ENCODE measurements at places on chromosomes 2 and 18.
A peak's percentile ranks its signal among the peaks of the same experiment; 100 is the strongest.

DNA sequence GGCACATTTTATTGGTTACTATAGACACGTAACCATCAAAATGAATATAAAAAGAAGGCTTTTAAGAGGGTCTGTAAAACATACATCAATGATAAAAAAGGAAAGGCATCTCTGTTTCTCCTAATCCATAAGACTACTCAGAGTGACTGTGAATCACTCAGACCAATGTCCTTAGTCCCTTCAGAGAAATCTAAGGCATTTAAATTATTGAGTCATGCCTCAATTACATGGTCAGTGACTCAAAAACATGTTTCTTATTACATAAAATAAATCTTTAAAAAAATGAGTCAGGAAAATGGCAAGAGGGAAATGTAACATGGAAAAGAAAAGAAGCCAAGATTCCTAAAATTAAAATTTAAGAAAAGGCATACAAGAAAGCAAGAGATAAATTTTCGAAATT is 146.6 kb downstream of the ERBB4 start:
- peak; percentile 28 for DNase-seq

DNA sequence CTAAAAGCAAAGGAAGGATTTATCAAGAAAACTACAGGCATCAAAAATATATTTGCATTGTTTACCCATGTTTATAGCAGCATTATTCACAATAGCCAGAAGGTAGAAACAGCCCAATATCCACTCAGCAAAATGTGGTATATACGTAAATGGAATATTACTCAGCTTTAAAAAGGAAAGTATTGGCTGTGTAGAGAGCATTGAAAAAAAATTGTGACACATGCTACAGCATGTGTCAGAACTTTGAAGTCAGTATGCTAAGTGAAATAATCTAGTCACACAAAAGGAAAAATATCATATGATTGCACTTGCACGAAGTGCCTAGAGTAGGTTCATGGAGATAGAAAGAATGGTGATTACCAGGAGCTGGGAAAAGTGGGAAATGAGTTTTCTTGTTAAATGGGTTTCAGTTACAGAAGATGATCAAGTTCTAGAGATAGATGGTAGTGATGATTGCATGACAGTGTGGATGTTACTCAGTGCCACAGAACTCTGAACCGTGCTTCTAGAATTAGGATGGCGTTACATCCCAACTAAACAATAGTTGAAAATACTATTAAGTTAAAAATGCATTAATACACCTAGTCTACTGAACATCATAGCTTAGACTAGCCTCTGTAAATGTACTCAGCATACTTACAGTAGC is 20.1 kb downstream of the ANKRD12 start:
- no peak for DNase-seq

GRCh38 chr2:96146153-96146880 is 1.1 kb upstream of the DUSP2 start:
- DNase-seq = no peak

DNA sequence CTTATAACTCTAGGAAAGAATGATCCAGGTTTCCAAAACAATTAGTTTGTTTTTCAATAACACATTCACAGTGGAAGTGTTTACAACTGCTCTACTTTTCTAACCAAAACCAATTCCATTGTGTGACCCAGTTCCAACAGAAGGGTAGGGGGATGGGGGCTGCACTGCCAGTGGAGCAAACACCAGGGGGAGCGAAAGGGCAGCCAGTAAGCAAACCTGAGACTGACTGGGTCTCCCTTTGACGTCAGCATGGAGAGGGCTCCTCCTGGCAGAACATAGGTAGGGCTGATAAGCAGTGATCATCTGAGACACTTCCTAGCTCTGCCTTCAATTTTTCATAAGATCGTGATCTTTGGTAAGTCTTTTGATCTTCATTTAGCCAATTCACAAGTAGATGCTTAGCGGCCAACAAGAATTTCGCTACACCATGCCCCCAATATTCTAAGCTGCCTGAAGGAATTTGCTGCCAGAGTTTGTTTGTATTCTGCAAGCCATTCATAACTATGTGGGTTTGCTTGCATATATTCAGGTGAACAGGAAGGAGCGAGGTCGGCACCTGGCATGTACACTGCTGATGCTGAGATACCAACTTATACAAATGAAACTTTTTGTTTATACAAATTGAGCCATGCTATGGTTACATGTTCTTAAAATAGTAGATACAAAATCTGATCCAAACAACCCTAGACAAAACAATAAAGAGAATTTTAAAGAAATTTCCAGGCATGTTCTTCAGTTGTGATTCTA is 45.9 kb downstream of the ST6GAL2 start:
- no peak for DNase-seq

GRCh38 chr2:201768918-201769317 is 11.8 kb downstream of the ALS2 start:
- DNase-seq = no peak

GRCh38 chr2:69716555-69717120 is 25.3 kb upstream of the ANXA4 start:
- DNase-seq = no peak

- DNase-seq = no peak
Observed at GRCh38 chr18:79283929-79284328, 111.8 kb upstream of the NFATC1 start.

GRCh38 chr2:9191041-9191481 is 15.6 kb upstream of the ASAP2 start:
- no peak for DNase-seq

GRCh38 chr2:162126527-162126926 is 25.5 kb downstream of the GCG start:
- DNase-seq = no peak

GRCh38 chr2:186518945-186519344 is 32.9 kb downstream of the ZC3H15 start:
- DNase-seq = peak; percentile 48

- no peak for DNase-seq
Observed at GRCh38 chr2:105134081-105134480, 96.2 kb downstream of the MRPS9 start.

DNA sequence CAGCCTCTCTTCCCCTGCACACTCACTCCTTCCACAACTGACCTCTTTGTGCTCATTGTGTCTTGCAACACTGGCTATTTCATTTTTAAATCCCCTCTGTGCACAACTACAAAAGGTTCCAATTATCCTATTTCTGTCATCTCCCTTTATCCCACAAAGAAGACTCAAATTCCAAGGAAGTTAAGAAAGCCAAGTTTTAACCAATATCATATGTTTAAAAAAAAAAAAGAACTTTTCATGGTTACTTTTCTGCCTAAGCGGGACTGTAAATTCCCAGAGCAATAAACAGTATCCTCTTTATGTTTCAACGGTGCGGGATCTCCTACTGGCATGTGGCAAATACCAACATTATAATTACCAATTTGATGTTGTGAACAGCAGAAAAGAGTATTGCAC is 83.8 kb downstream of the DOCK10 start:
- no peak for DNase-seq

DNA sequence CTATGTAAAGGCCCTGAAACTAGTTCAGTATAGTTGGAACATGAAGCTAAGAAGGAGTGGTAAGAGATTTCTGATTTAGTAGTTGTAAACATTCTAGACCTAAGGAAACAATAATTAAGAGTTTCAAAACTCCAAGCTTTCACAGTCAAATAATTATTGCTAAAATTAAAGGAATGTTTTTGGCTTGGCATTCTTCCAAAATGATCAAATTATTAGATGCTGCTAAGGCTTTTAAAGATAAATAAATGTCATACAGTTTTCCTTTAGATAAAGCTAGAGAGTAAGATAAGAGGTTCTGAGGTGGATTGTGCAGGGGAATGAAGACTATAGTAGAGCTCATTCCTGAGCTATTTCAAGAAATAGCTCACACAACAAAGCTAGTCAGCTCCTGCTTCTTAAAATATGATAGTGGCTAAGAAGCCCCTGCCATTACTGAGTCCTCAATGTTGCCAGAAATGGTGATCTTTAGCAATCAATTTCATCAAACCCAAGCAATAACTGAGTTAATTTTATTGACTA is 45.3 kb downstream of the ZC3H15 start:
- no peak for DNase-seq

DNA sequence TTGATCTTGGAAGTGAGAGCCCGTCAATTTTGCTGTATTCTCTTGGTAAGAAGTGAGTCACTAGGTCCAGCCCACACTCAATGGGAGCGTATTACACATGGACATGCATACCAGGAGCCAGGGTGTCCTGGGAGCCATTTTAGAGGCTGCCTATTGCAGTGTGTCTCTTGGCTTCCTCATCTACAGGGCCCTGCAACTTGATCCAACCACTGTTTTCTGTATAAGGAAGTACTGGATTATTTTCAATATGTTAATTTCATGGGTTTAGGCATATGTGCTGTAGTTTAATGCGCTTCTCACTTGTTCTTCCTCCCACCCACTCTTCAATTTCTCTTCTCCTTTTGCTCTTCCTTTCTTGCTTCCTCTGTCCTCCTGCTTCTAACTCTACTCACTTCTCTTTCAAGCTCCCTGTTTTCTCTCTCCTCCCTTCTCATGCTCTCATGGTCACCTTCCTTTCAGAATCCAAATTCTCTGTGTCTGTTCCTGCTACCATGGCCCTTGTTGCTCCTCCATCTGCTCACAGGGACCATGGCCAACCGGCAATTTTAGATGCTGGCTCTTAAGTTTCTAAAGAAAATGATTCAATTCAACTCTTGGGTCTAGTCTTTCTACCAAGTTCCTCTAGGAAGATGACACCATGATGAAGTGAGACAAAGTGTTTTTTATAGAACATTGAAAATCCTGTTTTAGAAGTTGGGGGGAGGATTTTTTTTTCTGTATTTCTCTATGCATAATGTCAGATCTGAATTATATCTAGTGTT is 152.0 kb upstream of the ZEB2 start:
- no peak for DNase-seq

GRCh38 chr18:58525517-58525916 is 103.4 kb downstream of the ALPK2 start:
- DNase-seq = no peak

- no peak for DNase-seq
Observed at GRCh38 chr2:86031151-86031550, 74.5 kb downstream of the POLR1A start.

DNA sequence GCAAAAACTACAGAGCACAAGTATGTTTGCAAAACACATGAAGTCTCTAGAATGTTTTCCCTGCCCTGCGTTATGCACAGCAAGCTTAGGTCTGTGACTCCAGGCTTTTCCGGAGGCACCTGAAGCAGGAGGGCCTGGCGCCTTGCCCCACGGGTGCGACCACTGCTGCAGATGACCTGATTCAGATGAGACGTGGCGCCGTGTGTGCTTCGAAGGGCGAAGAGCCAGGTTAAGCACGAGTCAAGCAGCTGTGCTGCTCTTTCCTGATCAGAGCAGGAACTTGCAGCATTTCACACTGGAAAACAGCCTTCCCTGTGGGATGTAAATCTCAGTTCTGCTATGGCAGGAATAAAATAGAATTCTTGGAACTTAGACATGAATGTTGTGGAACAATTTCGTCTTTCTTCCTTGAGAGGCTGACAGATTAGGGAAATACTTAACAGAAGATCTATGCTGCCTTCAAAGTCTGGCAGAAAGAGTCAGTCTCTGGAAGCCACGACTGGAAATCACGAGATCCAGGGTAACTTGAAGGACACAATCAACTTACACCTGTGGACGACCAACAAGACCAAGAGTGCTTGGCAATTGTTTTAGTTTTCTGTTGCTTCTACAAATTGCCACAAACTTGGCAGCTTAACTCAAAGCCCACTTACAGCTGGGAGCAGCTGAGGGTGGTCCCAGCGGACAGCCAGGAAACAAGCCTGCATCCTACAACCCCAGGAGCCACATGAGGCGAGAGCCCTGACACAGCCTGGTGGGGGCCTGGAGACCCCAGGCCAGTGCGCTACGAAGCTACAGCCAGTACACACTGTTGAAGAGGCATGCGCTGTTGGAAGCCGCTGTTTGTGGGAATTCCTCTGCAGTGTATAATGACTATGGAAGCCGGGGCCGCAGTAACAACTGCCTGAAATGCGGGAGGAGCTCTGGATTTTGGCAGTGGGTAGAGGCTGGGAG is 42.9 kb downstream of the EIPR1 start:
- no peak for DNase-seq

DNA sequence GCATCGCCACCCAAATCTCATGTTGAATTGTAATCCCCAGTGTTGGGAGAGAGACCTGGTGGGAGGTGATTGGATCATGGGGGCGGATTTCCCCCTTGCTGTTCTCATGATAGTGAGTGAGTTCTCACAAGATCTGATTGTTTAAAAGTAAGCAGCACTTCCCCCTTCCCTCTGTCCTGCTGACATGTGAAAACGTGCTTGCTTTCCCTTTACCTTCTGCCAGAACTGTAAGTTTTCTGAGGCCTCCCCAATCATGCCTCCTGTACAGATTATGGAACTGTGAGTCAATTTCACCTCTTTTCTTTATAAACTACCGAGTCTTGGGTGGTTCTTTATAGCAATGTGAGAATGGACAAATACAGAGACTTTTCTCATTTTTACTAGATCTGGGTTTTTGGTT is 161.4 kb upstream of the SP5 start:
- no peak for DNase-seq

GRCh38 chr2:136207030-136207623 is 89.2 kb upstream of the CXCR4 start:
- no peak for DNase-seq

DNA sequence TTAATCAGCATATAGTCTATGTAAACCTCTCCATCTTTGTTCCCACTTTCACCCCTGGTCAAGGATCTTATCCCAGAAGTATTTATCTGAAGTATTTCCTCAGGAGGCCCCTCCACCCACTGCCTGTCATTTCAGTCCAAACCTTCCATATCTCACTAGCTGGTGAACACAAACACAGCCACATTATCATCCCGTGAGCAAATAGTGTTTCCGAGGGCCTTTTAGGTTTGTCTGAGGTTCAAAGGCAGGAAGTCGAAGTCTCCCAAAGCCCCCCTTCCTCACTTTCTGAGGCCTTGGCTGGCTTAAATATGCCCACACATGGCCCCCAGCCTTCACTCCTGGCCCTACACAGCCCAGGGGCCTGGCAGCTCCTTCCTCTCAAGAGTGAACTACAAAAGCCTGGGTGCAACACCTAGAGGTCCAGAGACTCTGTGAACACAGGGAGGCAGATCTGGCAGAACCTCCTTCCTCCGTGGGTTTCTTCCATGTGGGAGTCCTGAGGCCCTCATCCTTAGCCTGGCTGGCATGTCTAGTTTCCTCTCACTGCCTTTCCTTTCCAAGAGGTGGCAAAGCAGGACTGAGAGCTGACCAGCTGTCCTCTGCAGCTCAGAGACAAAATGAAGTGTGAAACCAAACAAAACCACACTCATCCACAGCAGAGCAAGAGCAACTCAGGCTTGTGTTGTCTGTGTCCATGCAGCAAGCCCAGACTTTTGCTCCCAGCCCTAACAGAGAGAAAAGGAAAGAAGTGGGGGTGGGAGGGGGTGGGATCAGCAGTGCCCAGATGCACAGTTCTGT is 264.2 kb downstream of the SS18 start:
- no peak for DNase-seq

DNA sequence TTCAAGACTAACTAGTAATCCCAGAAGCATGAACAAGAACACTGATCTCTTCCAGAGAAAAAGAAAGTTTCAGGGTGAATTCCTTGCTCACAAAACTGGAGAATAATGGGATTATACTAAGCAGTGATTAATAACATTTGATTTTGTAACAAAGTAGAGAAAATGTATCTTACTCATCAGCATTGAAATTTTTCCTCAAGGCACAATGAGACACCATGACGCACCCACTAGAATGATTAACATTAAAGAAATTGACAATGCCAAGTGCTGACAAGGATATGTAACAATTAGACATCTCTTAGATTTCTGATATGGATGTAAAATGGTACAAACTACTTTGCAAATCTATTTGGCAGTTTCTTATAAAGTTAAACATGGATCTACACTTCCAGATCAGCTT is 101.1 kb upstream of the EPHA4 start:
- DNase-seq = peak; percentile 83

Data from foreskin keratinocyte (primary cell).